ENCODE measurements at places on chromosomes 6 and 20.

DNA sequence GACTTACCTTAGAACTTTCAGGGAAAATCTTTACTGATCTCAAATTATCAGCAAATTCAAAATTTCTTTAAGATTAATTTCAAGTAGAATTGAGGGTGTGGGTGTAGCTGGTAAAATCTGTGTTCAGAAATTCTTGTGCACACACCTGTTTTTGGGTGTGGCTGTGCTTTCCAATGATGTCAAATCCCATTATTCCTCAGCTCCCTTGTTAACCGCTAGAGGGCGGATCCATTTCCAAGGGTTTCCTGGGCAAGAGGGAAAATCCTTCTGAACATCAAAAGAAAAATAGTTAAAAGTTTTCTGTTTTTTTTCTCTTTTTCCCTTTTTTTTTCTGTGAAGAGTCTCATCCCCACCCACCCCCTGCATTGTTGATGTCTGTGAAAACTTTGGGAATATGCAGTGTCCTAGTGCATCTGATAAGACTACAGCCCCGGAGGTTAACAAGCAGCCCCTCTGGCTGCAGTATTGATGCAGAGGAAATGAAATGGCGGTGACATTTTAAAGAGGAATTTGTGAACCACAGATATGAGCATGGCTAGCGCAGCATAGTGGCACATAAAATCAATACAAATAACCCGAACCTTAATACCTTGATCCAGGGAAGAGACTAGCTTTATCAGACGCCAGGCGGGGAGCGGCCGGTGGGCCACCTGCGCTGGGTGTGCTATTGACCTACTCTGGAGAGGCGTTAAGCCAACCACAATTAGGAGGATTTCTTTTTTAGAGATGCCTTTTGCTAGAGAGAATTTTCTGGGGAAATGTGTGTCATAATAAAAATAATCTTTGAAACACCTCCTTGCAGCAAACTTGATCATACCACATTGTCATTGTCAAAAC lies 130.9 kb downstream of the FOXA2 start:
- no peak for DNase-seq

- no peak for DNase-seq
Observed at GRCh38 chr6:85494547-85495536, 45.0 kb downstream of the NT5E start.

- no peak for DNase-seq
Observed at GRCh38 chr6:95576218-95576997, 927 bp upstream of the MANEA start.

DNA sequence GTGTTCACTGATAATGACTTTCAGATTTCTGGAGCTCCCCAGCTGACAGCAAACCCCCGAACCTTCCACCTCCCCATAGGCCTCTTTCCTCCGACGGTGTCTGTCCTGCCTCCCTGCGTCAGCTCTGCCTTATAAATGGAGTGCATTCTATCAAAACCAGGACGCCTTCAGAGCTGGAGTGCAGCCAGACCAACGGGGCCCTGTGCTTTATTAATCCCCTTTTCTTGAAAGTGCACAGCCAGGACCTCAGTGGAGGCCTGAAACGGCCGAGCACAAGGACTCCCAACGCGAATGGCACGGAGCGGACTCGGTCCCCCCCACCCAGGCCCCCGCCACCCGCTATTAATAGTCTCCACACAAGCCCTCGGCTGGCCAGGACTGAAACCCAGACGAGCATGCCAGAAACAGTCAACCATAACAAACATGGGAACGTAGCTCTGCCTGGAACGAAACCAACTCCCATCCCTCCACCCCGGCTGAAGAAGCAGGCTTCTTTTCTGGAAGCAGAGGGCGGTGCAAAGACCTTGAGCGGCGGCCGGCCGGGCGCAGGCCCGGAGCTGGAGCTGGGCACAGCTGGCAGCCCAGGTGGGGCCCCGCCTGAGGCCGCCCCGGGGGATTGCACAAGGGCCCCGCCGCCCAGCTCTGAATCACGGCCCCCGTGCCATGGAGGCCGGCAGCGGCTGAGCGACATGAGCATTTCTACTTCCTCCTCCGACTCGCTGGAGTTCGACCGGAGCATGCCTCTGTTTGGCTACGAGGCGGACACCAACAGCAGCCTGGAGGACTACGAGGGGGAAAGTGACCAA lies 42.3 kb upstream of the NAA20 start:
- no peak for DNase-seq

GRCh38 chr6:118959903-118960302 lies 24.9 kb upstream of the MCM9 start:
- DNase-seq, result no peak

DNA sequence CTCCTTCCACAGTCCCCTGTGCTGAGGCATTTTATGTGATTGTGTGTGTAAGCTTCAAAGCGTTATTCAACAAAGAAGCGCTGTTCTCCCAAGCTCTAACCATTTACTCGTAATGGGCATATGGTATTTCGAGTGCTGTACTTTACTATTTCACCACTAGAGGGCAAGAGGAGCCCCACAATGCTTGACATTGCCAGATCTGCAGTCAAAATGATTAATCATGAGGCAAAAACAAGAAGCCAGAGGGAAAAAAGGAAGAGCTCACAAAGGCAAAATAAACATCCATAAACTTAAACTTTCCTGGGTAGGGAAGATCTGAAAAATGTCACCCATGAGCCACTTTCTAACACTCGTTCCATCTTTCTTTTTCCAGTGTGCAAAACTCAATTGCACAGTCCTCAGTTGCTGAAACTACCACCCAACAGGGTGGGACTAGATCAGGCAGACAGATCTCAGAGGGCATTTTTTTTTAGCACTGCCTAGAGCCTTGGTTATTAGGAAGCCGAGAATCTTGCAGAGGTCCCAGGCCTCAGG lies 215.0 kb upstream of the PLCB4 start:
- no peak for DNase-seq

DNA sequence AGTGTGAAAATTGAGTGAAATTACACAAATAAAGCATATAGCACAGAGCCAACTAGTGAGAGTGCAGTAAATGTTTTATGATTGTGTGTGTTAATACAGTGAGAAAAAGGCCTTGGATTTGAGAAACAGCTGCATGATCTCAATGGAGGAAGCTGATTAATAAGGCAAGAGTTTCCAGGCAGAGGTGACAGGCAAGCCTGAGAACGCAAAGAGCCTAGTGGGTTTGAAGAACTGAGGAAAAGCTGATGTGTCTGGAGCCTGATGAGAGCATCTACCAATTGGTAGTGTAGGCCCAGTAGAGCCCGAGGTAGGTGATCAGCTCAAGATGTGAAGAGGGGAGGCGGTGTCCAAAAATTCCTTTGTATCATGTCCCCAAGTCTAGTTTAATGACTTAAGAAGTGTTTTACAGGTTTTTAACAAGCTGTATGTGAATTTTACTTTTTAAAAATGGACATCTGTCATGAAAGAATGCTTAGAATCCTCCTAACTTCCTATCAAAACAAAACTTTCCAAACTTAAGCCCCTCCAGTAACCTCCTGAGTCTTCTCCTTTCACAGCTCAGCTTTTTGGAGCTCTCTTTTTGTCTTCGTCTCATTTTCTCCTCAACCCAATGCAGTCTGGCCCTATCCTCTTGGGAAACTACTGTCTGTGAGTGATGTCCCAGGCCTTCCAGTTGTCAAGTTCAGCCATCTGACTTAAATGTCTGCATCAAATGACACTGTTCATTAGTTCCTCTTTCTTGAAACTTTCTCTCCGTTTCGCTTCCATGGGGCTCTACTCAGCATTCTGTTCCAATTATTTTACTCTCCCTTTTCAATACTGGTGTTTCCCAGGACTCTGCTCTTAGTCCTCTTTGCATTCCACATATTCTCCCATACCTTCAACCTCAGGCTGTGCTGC lies 1.2 kb downstream of the CDC40 start:
- DNase-seq, result no peak

All from stimulated activated CD8-positive, alpha-beta memory T cell treated with anti-CD3 and anti-CD28 coated beads, Interleukin-7, amount 100 ng/mL, for 48 hours (primary cell).